ENCODE measurements at places on chromosomes 5 and 9.

DNA sequence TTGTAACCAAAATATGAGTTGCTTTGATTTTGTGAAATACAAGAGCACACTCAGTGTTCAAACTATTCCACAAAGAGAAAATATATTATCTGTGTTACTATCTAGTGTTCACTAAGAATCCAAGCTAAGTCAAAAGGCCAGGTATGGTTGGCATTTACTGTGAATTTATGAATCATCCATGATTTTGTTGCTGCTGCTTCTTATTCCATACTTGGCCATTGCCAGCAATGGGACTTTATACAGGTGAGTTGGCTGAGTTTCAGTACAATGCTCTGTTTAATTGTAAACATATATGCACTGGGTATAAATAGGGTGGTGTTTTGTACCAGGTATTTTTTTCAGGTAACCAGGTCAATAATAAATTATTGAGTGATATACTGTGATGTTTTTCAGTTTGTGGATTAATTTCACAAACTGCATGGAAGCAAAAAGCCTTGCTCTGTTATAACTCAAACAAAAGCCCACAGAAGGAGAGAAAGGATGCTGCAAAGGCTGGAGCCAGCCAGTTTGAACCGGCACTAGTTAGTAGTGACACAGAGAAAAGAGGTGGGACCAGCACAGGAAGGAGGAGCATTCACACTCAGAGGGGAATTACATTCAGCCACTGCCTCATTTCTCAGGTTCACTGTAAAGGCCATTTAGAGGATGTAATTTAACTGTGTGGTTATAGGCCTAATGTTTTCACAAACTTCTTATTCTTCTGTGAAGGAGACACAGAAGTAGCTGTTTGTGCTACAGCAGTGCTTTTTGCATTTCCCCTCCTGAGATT is 381.8 kb downstream of the ADGRV1 start:
- DNase-seq = no peak

- DNase-seq = no peak
Observed at GRCh38 chr9:21244836-21245235, 5.0 kb upstream of the IFNA14 start.

DNA sequence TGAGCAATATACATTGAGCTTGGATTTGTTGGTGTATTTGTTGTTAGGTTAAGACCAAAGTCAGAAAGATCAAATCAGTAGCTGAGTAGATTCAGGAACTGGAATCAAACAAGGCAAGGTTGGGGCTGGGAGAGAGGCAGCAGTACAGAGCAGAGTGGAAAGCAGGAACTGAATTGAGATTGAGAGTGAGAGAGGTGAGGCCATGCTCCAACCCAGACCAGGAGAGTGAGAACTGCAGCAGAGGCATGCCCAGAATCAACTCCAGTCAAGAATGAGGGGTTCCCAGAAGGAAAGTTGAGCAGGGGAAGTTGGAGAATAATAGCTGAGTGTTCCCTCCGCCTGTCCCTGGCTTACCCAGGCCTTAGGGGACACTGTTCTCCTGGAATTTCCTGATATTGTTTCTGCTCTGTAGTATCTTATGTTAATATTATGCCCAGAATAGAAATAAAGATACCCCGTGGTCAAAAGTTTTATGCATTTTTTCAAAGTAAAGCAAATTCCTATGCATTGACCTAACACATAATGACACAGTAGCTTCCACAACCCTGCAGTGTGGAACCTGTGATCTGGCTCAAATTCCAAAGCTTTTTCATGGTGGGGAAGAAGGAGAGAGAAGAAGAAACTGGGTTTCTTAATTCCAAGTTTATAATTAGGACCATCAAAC is 82.7 kb downstream of the SV2C start:
- no peak for DNase-seq

DNA sequence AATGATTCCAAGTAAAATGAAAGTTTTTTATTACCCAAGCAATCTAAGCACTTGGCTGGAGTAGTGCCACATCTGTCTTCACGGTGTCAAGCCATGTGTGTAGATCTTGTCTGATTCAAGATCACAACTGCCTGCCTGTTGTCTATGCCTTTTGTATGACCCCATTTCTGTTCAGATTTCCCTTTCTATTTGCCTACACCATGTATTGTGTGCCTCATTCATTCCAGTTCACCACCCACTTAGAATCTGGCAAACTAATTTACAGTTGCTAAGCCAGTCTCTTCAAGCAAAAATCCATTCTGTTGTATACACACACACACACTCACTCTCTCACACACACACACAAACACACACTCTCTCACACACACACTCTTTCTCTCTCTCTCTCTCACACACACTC is 33.7 kb downstream of the GLDC start:
- no peak for DNase-seq

DNA sequence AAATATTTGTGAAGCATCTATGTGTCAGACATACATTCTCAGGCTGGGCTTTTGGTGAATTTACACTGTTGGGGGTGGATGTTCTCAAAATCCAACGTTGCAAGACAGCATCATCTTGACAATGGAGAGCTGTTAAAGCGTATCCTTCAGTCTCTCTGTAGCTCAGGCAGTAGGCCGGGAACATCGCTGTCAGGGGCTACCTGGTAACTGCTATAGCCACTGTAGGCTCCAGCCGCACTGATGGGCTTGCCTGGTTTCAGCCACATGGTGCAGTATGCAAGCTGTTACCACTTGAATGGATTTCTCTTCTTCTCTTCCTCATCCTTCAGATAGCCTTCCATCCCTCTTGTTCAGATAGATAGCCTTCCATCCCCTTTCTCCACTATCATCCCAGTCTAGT is 51.7 kb downstream of the DRD1 start:
- DNase-seq = no peak

DNA sequence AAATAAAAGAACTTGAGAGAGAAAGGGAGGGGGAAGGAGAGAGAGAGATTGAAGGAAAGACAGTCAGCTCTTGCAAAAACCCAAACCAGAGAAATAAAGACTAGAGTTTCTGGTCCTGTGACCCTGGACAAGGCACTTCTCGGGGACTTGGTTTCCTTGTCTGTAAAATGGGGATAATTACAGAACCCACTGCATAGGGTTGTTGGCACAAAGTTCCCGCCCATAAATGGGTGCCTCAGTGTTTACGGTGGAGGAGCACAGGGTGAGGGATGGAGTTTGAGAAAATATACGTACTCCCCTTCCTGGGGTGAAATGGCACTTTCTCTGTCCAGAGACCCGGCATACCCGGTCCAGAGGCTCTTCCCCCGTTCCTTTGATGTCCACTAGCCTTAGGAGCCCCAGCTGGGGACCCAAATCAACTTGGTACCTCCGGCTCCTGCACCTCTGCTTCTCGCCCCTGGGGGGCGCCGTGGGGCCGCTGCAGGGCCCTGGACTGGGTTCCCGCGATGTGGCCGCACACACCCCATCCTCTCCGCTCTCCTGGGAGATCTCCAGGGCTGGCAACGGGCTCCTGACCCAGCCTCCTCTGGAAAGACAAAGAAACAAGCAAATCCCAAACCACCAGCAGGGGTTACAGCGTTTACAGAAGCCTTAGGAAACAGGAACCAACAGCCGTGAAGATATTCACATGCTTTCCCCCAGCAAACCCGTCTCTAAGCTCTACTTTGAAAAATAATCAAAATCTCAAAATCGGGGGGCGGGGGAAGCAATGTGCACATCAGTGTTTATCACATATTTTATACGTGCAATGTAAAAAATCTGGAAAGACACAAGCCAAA is 26.3 kb downstream of the PTGES start:
- DNase-seq = peak; percentile 43

DNA sequence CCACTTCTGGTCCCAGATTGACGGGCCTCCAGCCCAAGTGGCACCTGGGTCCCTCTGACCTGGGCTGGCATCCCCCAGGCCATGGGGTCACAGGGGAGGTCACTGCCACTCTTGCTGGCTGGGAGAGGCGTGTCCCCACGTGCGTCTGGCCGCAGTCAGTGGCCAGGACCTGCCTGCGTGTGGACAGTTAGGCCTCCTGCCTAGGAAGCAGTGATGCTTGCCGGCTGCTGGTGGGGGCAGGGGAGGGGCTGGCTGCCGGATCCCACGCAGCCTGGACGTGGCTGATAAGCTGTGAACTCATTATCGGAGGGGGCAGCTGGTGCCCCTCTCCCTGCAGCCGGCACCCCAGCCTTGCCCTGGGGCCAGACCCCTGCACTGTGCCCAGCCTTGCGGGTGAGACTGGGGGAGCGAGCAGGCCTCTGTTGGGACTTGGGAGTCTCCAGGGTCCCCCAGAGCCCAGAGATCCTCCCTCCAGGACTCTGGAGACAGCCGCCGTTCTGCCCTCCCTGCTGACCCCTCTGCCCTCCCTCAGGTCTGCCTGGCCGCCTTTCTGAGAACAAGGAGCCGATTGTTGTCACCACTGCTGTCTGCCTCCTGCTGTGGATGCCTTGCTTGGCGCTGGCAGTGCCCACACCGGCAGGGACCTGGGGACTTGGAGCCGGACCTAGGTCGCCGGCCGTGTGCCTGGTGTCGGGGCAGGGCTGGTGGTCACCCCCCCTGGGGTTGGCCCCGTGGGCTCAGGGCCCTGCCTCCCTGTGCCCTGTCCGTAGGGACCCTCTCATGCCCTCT is 12.3 kb downstream of the RXRA start:
- no peak for DNase-seq

DNA sequence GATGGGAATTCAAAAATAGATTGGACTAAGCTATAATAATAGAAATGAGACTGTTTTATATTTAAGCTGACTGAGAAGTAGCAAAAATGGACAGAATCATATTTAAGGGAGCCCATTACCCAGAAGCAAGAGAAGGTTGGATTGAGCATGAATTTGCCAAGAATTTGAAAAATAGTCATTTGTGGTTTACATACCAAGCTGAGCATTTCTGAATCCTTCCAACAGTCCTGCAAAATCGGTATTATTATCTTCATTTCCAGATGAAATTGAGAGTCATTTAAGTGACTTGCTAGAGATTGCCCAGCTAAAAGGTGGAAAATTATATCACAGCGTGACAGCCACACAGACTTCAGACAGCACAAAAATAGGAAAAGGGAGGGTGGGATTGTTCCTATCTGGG is 48.4 kb downstream of the TNFSF15 start:
- DNase-seq = no peak

- no peak for DNase-seq
Observed at GRCh38 chr5:121624035-121624434, 227.6 kb upstream of the FTMT start.

DNA sequence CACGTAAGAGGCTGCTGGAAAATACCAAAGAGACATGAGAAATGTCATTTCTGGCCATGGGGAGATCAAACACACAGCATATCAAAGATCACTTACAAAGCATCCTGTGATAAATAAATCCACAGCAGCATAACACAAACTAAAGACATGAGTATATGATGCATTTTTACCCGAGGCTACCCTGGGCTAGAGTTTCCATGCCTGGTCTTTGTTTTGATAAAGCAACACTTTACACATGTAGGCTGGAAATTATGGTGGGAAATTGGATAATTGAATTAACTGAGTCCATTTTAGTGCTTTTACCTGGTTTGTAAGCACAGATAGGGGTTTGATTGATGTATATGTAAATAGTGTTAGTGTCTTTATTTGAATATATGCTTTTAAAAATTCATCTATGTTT is 288.4 kb downstream of the AOPEP start:
- DNase-seq = no peak

GRCh38 chr5:126455728-126456127 is 32.5 kb downstream of the GRAMD2B start:
- no peak for DNase-seq

GRCh38 chr9:16331031-16331430 is 539.4 kb downstream of the BNC2 start:
- no peak for DNase-seq

DNA sequence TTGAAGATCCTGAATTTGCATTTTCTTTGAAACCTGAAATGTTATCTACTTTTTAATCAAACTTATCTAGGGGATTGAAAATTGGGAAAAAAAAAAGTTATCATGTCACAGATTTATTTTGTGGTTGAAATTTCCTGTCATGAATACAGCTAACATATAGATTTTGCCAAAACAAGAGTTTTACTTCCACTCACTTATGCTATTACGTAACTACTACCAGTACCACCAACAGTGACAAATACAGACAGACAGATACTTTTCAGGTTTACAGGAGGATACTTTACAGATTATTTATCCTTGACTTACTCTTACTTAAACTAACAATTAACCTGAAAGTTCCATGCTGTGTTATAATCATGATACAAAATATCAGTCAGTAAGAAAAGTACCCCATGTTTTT is 6.8 kb upstream of the MRPS30 start:
- DNase-seq = no peak

- DNase-seq = no peak
Observed at GRCh38 chr5:155434681-155435080, 421.1 kb downstream of the KIF4B start.

DNA sequence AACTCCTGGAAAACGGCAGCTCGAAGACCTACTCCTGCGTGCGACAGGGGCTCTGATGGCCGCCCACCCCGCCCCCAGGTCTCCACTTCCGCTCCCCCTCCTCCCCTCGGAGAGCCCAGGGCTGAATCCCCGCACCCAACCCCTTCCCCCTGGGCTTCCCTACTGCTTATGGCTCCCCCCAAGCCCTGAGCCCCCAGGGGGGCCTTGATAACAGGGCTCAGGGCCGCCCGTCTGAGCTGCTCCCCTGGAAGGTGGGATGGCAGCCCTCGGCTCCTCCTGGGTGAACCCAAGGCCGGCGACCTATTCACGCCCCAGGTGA is 30.4 kb downstream of the GLT6D1 start:
- no peak for DNase-seq

Measured in activated T-cell treated with anti-CD3 and anti-CD28 coated beads for 1 hour (primary cell).